ENCODE measurements at places on chromosomes 4 and X. TPM values are rescaled to one million over a fixed set of nuclear protein-coding genes. Genes with fewer than 3 reads are reported as not detected.

CLDN22 gene
- not detected for total RNA-seq

CHIC1 gene
- total RNA-seq = 13.1 TPM

MAGED4 gene
- total RNA-seq = 9.9 TPM

- DNase-seq = no peak
- no peaks in the 10 kb centered on the region for H3K4me1 ChIP-seq
- H3K27ac ChIP-seq = no peak overlapping the region
- H3K4me3 ChIP-seq = no peak overlapping the region
Observed at GRCh38 chr4:8741513-8742226, 130.0 kb downstream of the HMX1 start.

CXCL11 gene
- under 0.01 TPM for total RNA-seq

DNA sequence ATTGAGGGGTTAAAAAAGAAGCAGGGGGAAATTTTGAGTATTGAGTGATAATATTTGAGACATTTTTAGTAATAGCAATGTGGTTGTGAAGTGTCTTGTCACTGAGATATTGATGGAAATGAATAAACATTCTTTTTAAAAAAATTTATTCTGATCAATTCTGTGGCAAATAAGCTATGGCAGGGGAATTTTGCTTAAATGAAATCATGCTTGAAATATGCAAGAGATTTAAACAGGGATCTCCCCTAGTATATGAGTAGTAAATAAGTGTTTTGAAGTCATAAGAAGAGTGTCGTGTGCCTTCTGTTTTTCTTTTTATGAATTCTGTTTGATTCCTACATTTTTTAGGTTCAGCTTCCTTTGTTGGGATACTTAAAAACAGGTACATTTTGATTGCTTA, 23.2 kb downstream of the IL15 start:
- no peak overlapping the region for H3K27ac ChIP-seq
- H3K27me3 ChIP-seq = no peaks in the 10 kb centered on the region
- no peaks in the 10 kb centered on the region for H3K36me3 ChIP-seq
- no peak overlapping the region for H3K4me3 ChIP-seq
- DNase-seq = peak; percentile 22

DNAAF6 gene
- total RNA-seq = not detected

DNA sequence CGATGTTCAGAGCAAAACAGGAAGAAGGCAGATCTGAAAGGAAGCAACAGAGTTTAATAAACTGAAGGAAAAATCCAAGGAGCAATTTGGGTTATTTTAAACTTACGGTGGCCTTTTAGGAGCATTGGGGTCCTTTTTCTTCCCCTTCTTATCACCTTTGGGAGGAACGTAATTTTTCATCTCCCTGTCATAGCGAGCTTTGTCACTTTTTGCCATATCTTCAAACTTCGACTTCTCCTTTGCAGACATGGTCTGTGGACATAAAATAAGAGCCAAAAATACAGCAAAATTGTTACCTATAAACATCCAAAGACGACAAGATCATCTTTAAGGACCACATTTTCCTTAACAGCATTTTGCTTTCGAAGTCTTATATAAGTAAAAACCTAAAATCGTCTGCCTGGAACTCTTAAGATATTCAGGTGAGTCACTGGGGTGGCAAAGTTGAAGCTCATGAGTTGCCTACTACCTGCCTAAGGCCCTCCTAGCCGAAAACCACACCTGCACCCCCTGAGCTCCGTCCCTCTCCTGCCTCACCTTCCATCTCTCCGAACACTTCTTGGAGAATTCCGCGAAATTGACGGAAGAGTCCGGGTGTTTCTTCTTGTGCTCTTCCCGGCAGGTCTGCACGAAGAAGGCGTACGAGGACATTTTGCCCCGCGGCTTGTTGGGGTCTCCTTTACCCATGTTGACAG, 1.0 kb downstream of the HMGB2 start:
- H3K36me3 ChIP-seq = peaks cover 6% of the 10 kb centered on the region
- no peaks in the 10 kb centered on the region for H3K4me1 ChIP-seq
- H3K27me3 ChIP-seq = no peaks in the 10 kb centered on the region

- no peak overlapping the region for H3K4me3 ChIP-seq
- no peaks in the 10 kb centered on the region for H3K27me3 ChIP-seq
- no peaks in the 10 kb centered on the region for H3K36me3 ChIP-seq
- H3K4me1 ChIP-seq = no peaks in the 10 kb centered on the region
- no peak overlapping the region for H3K27ac ChIP-seq
Observed at GRCh38 chrX:56757327-56757726, 28.3 kb downstream of the NBDY start.

GRCh38 chr4:184733654-184734524, at the start of gene CENPU:
Gene CENPU, minus strand, starts transcription at chr4:184734096. Its CDS starts 34 bp downstream, at chr4:184734062.
- peak within 1 kb of the TSS; percentile 74 for H3K4me3 ChIP-seq
- peaks cover 4% of the 10 kb centered on the region for H3K4me1 ChIP-seq
- no peaks in the 10 kb centered on the region for H3K36me3 ChIP-seq
- DNase-seq = peak; percentile 98
- no peaks in the 10 kb centered on the region for H3K27me3 ChIP-seq
- peak within 1 kb of the TSS; percentile 11 for H3K27ac ChIP-seq

GRCh38 chr4:113316879-113317278, 267.4 kb downstream of the ANK2 start:
- H3K4me1 ChIP-seq = no peaks in the 10 kb centered on the region
- no peak overlapping the region for H3K4me3 ChIP-seq
- DNase-seq = no peak
- no peak overlapping the region for H3K27ac ChIP-seq
- H3K27me3 ChIP-seq = peaks cover 3% of the 10 kb centered on the region

DNA sequence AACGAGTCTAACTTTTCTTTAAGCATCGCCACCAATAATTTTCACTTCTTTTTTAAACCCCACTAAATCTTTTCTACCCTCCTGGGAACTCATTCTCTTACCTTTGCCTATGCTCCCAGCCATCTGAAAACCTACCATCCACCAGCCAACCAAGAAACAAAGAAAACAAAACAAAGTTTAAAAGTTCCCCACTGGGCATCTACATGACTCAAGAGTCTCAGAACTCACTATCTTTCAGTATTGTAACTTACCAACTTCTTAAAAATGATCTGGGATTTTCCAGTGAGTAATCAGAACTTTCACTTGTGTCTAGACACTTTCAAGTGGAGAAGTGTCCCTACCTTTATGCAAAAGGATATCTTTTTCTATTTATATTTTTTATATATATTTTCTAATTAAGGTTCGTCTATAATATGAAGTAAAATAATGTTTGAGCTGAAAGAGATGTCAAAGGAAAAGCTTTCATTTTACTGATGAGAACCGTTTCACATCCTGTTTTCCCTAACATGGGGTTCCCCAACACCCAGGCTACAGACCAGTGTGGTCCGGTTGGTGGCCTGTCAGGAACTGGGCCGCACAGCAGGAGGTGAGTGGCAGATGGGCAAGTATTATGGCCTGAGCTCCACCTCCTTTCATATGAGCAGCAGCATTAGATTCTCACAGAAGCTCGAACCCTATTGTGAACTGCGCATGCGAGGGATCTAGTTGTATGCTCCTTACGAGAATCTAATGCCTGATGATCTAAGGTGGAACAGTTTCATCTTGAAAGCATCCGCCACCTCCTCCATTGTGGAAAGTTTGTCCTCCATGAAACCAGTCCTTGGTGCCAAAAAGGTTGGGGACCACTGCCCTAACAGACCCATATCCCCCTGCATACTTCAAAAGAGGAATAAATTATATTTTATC, 9.8 kb upstream of the TIGD2 start:
- H3K27me3 ChIP-seq = peaks cover 16% of the 10 kb centered on the region
- H3K36me3 ChIP-seq = no peaks in the 10 kb centered on the region
- H3K4me1 ChIP-seq = no peaks in the 10 kb centered on the region
- H3K4me3 ChIP-seq = no peak overlapping the region
- no peak overlapping the region for H3K27ac ChIP-seq

ARHGAP24 gene
- 24.0 TPM for total RNA-seq

HSD17B13 gene
- under 0.01 TPM for total RNA-seq

DNA sequence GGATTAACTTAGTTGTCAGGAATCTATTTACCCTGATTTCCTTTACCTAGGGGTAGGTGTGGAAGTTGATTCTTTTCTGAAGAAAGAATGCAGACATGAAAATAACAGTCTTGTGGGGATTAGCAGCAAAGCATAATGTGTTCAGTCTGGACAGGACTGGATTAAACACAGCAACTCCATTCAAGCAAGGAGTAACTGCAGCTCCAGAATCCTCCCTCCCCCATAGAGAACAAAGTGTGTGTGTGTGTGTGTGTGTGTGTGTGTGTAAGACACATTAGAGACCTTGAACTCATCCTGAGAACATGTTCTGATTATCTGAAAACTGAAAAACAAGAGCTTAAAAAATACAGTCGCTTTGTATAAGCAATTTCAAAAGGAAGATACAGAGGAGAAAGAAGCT, 9.3 kb downstream of the C4orf54 start:
- H3K36me3 ChIP-seq = no peaks in the 10 kb centered on the region
- DNase-seq = no peak
- no peak overlapping the region for H3K4me3 ChIP-seq
- H3K27ac ChIP-seq = no peak overlapping the region
- H3K27me3 ChIP-seq = peaks cover 5% of the 10 kb centered on the region

GRCh38 chrX:32170481-32170880, 1040.9 kb downstream of the DMD start:
- no peak overlapping the region for H3K4me3 ChIP-seq
- no peaks in the 10 kb centered on the region for H3K36me3 ChIP-seq
- no peak for DNase-seq
- no peaks in the 10 kb centered on the region for H3K4me1 ChIP-seq
- no peaks in the 10 kb centered on the region for H3K27me3 ChIP-seq

DNA sequence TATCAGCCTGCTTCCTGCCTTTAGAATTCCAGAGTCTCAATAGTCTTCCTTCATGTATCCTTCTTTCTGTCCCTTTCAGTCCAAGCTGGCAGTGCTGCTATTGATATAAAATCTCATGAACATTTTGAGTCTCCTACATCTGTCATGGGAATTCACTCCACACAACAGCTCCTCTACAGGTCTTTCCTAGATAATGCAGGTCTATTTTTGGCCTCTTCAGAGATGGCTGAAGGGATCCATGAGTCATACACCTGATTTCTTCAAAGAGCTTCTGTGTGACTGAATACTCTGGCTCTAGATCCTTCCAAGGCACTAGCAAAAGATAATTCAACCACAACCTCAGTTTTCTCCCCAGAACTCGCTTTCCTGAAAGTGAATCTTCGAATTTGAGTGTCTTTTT, 115.4 kb downstream of the STPG2 start:
- no peak overlapping the region for H3K27ac ChIP-seq
- no peak overlapping the region for H3K4me3 ChIP-seq
- DNase-seq = no peak

DNA sequence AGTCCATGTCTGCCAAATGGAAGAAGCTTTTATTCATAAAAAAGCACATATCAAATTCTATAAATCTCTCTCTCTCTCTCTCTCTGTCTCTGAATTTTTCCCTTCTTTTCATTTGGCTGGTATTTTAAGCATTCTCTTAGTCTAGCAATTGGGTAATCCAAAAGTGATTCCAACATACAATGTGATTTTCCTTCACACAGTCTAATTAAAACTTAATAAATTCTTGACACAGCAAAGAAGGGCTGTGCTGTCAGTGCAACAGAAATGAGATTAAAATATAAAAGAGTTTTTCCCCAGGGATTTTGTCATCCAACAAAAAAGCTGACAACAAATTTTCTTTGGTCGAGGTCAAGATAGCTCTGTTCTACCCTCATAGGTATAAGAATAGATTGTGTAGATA, 216.9 kb downstream of the CENPC start:
- H3K4me1 ChIP-seq = no peaks in the 10 kb centered on the region
- no peak overlapping the region for H3K4me3 ChIP-seq
- H3K27me3 ChIP-seq = no peaks in the 10 kb centered on the region
- no peaks in the 10 kb centered on the region for H3K36me3 ChIP-seq
- no peak for DNase-seq

RGN gene
- total RNA-seq = 0.18 TPM

PCYT1B gene
- total RNA-seq = under 0.01 TPM

- H3K4me1 ChIP-seq = no peaks in the 10 kb centered on the region
- no peak for DNase-seq
- H3K27me3 ChIP-seq = no peaks in the 10 kb centered on the region
- H3K27ac ChIP-seq = no peak overlapping the region
- no peak overlapping the region for H3K4me3 ChIP-seq
Observed at GRCh38 chrX:49976682-49977197, 54.3 kb downstream of the CLCN5 start.

DNA sequence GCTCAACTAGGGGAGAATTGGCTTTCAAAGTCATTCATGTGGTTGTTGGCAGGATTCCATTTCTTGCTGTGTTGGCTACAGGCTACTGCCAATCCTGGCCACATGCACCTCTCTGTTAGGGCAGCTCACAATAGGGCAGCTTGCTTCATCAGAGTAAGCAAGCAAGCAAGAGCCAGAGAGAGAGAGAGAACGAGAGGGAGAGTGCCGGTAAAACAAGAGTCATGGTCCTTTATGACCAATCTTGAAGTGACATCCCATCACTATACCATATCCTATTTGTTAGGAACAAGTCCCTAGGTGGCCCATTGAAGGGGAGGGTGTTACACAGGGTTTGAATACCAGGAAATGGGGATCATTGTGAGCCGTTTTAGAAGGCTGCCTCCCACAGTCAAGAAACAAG, 33.0 kb upstream of the TLR2 start:
- H3K27ac ChIP-seq = no peak overlapping the region
- no peaks in the 10 kb centered on the region for H3K36me3 ChIP-seq
- H3K4me1 ChIP-seq = no peaks in the 10 kb centered on the region
- no peak for DNase-seq

RNF128 gene
- 4.8 TPM for total RNA-seq

PASD1 gene
- not detected for total RNA-seq

GRCh38 chr4:1693131-1693896, 9.2 kb upstream of the FAM53A start:
- no peaks in the 10 kb centered on the region for H3K27me3 ChIP-seq
- H3K4me3 ChIP-seq = no peak overlapping the region
- H3K27ac ChIP-seq = no peak overlapping the region
- no peaks in the 10 kb centered on the region for H3K4me1 ChIP-seq
- H3K36me3 ChIP-seq = peaks cover 52% of the 10 kb centered on the region

GRCh38 chr4:1200425-1201035, 28.1 kb upstream of the SPON2 start:
- peak; percentile 95 for DNase-seq
- peaks cover 39% of the 10 kb centered on the region for H3K4me1 ChIP-seq
- peak overlapping the region; percentile 97 for H3K27ac ChIP-seq
- H3K36me3 ChIP-seq = no peaks in the 10 kb centered on the region

RNF150 gene
- total RNA-seq = 18.1 TPM
